Activated CD4-positive, CD25-positive, alpha-beta regulatory T cell (primary cell): ENCODE measurements at places on chromosomes 11 and 22.

DNA sequence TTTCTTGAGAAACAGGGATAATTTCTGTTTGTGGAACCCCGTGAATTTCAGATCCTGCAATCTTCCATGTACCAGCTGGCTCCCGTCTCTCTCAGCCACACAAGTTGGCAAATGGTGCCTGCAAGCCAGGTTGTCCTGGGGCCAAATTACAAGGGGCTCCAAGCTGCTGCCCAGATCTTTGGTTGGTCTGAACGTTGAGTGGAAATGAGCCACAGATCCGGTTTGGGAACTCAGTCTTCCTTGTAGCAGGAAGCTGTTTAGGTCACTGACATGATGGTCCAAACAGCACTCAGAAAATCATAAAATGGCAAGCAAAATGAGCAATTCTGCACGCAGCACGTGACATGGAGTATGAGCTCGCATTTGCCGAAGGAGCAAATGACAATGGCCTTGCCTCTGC lies 1496.4 kb downstream of the TBC1D22A start:
- no peak for DNase-seq

DNA sequence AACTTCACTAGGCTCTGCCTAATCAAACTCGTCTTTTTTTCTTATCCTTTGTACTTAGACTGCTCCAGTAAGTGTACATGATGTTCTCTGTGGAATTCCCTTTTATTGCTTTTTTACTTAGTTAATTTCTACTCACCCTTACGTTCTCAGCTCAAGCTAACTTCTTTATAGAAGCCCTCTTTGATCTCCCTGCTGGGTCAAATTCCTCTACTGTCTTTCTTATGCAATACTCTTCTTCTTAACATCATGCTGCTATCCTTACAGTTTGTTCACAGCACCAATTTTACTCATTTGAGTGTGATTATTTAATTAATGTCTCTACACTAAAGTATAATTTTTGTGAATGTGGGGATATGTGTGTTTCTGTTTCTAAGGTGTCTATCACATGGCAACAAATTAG lies 498.3 kb downstream of the CNTN5 start:
- no peak for DNase-seq

- DNase-seq: no peak
Measured at GRCh38 chr11:127074151-127074761, 73.7 kb upstream of the KIRREL3 start.

DNA sequence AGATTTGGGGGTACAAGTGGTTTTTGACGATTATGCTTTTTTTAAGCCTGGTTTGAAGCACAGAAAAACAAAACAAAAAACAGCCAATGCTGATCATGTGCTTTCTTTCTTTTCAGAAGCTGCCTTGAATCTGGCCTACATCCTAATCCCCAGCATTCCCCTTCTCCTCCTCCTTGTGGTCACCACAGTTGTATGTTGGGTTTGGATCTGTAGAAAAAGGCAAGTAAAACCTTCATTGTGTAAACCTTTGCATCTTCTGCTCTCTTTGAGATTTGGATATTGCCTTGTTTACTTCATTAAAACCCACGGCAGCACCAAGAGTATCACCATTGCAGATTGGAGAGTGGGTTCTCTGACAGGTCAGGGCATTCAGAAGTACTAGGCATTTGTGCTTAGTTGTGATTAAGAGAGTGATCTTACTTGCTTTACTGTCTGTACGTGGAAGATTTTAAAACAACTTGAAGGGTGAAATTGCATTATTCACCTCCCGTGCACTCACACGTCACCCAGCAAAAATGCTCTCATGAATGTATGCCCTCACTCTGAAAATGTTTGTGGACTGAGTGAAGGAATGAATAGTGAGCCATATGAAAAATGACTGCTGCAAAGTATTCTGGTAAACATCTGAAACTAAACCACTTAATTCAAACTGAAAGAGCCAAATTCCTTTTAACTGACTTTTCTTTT lies 17.0 kb downstream of the LAYN start:
- DNase-seq: no peak

DNA sequence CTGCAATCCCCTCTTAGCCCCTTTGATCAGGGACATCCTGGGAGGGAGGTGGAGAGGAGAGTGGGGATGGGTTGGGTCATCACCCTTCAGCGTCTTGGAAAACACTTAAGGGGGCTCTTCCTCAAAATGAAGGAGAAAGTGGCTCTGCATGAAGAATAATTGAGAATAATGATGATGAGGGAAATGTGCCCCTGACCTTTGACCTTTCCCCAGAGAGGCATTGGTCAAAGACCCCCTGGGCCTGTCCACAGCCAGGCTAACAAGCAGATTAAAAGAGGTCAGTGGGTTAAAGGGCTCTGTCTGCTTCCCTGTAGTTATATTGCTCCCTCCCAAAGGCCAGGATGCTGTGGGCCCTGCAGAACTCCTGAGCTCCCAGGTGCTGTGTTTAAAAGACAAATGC lies 68.7 kb downstream of the NAV2 start:
- DNase-seq: no peak

- no peak for DNase-seq
Measured at GRCh38 chr11:7977232-7977917, 9.8 kb upstream of the EIF3F start.

GRCh38 chr22:37765498-37765897 lies 42.2 kb upstream of the GCAT start:
- no peak for DNase-seq

DNA sequence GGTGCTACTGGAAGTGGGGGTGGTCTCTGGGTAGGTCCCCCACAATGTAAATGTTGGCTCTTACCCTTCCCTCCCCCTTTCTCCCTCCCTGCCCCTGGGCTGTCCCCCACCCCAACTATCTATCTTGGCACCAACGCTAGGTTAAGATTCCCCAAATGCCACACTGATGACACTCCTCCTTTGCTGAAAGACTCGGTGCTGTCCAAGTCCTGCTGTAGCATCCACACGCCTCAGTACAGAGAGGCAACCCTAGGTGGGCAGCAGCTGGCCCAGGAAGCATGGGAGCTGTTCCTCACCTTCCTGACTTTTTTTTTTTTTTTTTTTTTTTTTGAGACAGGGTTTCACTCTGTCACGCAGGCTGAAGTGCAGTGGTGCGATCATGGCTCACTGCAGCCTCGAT lies 3.4 kb upstream of the KCTD17 start:
- no peak for DNase-seq

DNA sequence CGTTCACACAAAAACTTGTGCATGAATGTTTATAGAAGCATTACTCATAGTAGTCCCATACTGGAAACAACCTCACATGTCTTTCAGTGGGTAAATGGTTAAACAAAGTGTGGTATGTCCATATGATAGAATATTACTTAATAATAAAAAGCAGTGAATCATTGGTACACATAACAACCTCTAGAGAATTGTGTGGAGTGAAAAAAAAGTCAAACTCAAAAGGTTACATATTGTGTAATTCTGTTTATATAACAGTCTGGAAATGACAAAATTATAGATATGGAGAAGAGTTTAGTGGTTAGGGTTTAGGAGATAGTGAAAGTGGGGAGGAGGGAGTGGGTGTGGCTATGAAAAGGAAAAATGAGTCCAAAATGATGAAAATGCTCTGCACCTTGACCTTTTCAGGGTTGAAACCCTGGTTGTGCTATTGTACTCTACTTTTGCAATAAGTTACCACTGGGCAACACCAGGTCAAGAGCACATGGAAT lies 243.4 kb upstream of the DDI1 start:
- DNase-seq: no peak

GRCh38 chr11:104338186-104338585 lies 174.2 kb upstream of the PDGFD start:
- DNase-seq: no peak

- DNase-seq: no peak
Measured at GRCh38 chr22:38097557-38098409, 12.7 kb downstream of the BAIAP2L2 start.

DNA sequence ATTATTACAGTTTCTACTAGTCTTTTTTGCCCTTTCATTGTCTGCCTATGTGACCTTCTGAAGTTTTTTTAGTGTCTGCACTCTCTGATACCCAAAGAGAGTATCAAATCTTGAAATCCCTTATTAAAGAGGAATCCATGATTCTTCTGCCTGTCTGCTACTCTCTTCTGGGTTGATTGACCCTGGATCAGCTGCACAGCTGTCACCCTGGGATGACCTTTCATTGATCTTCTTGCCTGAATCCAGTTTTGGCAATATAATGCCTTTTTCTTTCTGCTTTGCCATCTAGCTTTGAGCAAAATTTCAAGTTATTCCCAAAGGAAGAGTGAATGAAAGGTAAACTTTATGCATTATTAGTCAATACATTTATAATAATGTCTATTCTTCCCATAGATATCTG lies 32.6 kb downstream of the NCAM1 start:
- no peak for DNase-seq

GRCh38 chr11:129279326-129280026 lies 87.4 kb upstream of the ARHGAP32 start:
- peak; percentile 17 for DNase-seq

- DNase-seq: no peak
Measured at GRCh38 chr11:28026634-28027290, 81.2 kb downstream of the KIF18A start.

DNA sequence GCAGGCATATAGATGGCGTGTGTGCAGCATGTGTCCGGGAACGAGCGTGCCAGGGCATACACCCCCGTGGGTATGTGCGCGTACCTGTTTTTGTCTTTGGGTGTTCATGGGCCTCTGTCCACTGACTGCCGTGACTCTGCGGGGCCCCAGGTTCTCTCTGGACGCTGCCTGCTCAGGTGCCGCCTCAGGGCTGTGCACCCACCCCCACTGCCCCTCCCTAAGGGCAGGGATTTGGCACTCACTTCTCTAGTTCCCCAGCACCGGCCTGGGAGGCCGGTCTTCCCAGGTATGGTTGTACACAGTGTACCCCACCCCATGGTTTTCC lies 111.5 kb downstream of the ST3GAL4 start:
- DNase-seq: no peak

DNA sequence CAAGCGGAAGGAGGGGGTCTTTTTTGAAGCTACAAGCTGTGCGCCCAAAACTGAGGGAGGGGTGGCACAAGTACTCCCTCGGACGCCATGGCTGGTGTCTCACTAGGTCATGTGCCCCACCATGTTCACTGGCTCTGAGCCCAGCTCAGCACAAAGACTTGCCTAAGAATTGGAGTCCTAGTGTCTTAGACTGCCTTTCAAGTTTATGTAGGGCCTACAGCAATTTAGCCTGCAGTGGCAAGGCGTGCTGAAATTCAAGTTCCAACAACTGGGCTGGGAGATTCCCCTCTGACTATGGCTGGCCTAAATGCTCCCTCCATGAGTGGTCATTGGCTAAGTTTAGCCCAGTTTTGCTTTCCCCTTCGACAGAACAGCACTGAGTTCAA lies 27.3 kb downstream of the FCHSD2 start:
- DNase-seq: no peak

- no peak for DNase-seq
Measured at GRCh38 chr11:69292221-69292648, 1.7 kb upstream of the MYEOV start.

GRCh38 chr22:34622602-34623001 lies 443.4 kb upstream of the ISX start:
- no peak for DNase-seq

- peak; percentile 41 for DNase-seq
Measured at GRCh38 chr22:20456064-20456721, 18.6 kb upstream of the SCARF2 start.

DNA sequence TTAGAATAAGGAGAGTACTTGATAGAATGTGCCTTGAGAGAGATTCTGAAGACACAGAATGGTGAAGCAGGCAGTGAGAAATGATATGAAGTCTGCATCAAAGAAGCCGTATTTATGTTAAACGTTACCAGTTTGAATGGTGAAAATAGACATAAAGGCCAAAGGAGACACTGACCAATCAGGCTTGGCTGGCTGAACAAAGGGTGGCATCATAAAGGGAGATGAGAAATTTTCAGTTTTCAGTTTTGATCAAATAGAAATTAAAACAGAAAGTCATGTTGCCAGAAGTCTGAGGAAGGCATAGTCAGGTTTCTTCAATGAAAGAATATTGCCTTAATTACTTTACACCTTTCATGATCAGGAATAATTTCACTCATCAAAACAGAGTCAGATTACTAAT lies 6.6 kb downstream of the OR51F1 start:
- no peak for DNase-seq

DNA sequence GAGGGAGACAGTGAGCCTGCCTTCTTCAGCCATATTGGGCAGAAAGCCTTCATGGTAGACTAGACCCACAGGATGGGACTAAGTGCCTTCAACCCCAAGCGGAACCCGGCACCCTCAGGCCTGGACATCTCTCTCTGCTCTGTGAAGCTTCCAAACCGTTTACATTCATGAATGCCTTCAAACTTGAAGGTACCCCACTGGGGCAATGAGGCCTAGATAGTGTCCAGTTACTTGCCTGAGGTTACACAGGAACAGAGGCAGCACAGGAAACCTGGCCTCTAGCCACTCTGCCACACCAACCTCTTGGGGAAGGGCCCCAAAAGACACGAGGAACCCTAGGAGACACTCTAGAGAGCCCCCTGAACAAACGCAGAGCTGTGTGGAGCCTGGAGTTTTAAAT lies 14.5 kb upstream of the CYP2R1 start:
- DNase-seq: no peak

GRCh38 chr11:107928046-107928766 lies at the start of gene RAB39A:
RAB39A (plus strand) TSS chr11:107928448; CDS start chr11:107928569, 121 bp downstream.
- peak; percentile 45 for DNase-seq

DNA sequence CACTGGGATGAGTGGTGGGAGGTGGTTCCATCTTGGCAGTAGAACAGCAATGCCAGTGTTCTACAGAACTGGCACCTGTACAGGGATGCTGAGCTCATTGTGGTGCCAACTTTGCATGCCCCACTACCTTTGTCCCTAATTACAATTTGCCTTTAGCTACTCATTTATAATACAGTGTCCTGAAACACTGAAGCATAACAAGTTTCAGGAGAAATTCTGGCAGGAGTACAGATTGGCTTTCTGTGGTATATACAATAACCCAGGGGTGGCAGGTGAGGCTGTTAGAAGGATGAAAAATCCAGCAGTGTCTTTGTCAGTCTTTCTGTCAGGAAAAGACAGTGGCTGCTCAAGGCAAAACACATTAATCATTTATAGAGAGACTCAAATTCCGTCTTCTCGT lies 240.3 kb downstream of the FAM76B start:
- DNase-seq: no peak

GRCh38 chr11:126083829-126084607 lies 21.4 kb upstream of the CDON start:
- no peak for DNase-seq

DNA sequence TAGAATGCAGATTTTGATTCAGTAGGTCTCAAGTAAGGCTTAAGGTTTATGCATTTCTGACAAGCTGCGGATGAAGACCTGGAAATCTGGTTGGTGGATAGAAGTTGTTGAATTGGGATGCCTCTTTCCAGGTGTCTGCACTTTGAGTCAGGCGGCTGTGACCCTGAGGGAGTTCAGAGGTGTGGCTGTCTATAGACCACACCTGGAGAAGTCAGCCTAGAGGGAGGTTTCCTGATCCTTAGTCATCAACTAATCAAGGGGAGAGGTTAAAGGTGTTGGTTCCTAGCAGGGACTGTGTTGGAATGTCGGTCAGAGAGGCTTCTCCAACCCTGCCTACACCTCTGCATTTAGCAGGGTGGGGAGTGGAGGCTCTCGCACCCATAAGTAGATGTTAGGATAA lies 8.0 kb downstream of the GLB1L2 start:
- DNase-seq: no peak

GRCh38 chr11:75035256-75035655 lies 46.5 kb downstream of the NEU3 start:
- DNase-seq: no peak
